ENCODE measurements at places on chromosomes 1 and 21.

DNA sequence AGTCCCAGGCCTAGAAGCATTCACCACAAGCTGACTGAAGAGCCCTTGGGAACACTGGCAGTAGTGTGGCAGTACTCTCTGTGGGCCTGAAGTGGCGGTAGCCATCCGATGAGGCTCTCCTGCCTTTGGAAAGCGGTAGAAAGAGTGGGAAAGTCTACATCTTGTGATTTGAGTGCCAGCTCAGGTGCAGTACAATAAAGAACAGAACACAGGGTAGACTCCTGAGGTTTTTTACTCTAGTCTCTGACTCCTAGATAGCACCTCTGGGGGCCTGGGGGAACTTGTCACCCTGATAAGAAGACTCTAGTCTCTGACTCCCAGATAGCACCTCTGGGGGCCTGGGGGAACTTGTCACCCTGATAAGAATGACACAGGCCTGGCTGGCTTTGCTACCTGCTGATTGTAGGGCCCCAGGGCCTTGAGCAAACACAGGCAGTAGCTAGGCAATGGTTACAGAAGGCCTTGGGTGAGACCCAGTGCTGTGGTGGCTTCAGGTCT lies 18.0 kb upstream of the IL20 start:
- DNase-seq: no peak

DNA sequence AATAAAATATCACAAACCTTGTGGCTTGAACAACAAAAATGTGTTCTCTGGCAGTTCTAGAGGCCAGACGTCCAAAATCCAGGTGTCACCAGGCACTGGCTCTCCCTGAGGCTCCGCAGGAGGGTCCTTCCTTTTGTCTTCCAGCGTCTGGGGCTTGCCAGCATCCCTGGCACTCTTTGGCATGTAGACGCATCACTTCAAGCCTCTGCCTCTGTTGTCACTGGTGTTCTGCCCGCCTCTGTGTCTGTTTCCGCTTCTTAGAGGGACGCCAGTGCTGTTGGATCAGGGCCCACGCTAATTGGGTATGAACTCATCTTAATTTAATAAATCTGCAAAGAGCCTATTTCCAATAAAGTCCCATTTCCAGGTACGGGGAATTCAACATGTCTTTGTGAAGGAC lies 273.7 kb upstream of the C1orf174 start:
- DNase-seq: no peak

- DNase-seq: no peak
Observed at GRCh38 chr1:100252901-100253300, 3.3 kb upstream of the DBT start.

GRCh38 chr1:19385869-19386591 lies 73.9 kb downstream of the SLC66A1 start:
- peak; percentile 25 for DNase-seq

- DNase-seq: no peak
Observed at GRCh38 chr1:64184003-64184440, 19.4 kb upstream of the UBE2U start.

Measured in endothelial cell of umbilical vein (primary cell).